ENCODE measurements at places on chromosomes 16 and 17.

DNA sequence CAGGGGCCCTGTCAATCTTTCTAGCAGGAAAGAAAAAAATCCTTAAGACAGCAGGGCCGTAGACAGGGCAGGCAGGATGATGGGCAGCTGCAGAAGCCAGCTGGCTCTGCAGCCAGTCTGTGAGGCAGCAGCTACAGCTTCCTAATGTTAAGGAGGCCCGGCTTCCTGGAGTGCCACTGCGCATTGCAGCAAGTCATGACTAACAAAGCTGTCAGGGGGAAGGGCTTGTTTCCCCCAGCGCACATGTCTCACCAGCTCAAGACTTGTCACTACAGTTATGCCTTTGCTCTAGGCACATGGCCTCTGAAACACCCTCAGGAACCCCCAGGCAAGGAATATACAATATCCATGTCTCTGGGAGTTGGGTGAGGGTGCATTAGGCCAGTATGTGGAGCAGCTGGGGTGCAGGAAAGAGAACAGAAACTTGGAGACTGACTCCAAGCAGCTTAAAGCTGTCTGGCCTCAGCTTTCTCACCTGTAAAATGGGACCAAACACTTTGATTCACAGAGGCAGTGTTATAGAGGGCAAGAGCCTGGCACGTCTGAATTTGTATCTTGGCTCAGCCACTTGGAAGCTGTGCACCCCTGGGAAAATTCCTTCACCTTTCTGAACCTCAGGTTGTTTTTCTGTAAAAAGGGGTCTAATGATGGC, 220.0 kb downstream of the HAPSTR1 start:
- no peak for DNase-seq

DNA sequence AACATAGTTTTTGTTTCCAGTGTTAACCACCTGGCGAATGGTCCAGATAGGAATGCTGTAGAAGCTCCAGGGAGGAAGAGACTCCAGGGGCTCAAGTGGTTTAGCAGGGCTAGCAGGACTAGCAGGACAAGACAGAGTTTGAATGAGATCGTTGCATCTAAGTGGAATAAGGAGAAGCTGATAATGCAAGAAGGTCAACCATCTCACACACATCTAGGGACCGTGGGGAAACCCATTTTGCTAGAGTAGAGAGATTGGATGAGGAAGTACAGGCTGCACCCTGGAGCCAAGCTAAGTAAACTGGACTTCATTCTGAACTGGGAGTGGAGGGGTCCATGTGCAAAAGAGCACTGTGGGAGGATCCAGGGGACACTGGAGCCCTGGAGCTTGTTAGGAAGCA, 86.1 kb upstream of the HSBP1 start:
- no peak for DNase-seq

DNA sequence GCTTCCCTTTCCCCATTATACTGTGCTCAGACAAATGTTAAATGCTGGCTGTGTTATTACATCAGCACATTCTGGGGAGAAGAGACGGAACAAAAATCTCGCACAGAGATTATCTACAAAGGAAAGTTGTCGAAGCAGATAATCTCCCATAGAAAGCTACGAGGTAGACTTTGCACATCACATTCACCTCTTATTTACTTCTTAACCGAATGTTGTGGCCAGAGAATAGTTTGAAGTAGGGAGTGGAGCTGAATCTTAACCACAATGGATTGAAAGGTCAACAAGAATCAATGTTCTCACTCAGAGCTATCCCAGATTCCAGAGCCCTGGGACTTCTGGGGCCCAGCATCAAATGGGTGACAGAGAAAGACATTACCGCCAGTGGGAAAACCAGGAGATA, 28.4 kb upstream of the LONP2 start:
- DNase-seq: no peak

DNA sequence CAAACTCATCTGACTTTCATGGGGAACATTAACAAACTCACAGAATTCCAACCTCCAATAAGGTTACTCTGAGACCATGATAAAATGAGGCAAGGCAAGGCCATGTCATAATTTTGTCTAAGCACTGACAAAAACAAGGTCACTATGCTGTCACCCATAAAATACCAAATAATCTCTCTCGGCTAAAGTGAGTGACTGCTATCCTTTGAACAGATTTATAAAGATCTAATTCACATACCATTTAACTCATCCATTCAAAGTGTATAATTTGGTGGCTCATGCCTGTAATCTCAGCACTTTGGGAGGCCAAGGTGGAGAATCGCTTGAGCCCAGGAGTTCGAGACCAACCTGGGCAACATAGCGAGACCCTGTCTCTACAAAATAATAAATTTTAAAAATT, 20.6 kb upstream of the CA4 start:
- DNase-seq: no peak

- DNase-seq: no peak
Observed at GRCh38 chr17:81286491-81287145, 8.5 kb downstream of the SLC38A10 start.

DNA sequence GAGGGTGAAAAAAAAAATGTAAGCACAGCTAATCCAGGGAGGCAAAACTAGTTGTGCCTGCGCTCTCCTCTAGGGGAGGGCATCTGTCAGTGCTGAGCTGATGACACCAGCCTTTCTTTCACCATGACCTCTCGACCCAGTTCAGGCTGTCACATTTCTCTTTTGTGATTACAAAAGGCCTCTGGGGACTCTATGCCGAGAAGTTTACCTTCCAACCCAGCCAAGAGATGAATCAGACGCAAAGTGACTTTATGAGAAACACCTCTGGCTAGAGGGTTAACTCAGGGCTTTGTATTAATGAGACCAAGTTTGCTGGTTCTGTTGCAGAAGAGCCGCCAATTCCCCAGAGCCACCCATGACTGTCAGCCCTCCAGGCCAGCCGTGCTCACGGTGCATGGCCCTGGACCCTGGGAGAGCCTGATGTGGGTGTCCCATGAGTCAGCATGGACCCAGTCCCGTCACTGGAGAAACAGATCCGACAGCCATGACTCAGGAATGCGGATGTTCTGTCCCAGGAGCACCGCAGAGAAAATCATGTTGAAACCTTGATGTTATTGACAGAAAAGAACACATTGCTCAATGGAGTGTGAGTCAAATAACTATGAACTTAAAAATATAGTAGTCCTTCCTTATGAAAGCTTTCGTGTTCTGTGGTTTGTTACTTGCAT, 437.2 kb downstream of the HS3ST3B1 start:
- DNase-seq: no peak

DNA sequence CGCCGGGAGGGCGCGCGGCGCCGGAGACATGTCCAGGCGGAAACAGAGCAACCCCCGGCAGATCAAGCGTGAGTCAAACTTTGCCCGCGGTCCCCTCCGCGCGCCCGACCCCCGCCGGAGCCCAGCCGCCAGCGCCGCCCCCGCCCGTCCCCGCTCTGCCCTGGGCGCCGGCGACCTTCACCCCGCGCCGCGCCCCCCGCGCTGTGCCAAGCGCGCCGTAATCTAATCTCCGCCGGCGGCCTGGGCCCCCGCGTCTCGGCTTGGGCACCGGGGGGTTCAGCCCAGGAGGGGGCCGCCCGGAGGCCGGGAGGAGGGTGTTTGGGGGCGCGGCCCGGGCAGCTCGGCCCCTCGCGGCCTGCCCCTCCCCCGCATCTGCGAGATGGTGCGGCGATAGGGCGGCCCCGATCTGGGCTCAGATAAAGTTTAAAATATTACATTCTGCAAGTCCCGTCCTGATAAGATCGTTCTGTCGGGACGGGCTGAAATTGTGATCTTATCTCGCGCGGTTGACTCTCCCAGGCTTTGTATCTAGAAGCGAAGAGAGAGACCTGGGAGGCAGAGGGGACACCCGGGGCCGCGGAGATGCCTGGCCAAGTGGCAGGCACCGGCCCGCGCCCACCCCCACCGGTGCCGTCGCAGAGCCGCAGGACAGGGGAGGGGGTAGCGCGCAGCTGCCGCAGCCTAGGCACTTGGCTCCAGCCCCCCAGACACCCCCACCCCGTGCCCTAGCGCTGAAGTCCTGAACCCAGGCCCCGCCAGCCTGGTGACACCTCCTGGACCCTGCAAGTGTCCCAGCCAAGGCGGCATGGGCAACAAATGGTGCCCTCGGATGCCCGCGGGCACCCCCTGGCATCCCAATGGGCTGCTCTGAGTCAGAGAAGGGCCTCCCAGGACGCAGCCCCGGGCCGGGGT, 787 bp downstream of the ZFPM1 start:
- no peak for DNase-seq

GRCh38 chr16:49833085-49833484, 22.8 kb downstream of the ZNF423 start:
- no peak for DNase-seq

GRCh38 chr17:40699853-40700252, 3.7 kb downstream of the KRT24 start:
- DNase-seq: no peak

- no peak for DNase-seq
Observed at GRCh38 chr17:77439189-77440018, 298.6 kb downstream of the SEC14L1 start.
